Heart left ventricle (tissue), 16 donors: ENCODE measurements at places on chromosomes 11 and 22.
A peak's percentile ranks its signal among the peaks of the same experiment; 100 is the strongest.

DNA sequence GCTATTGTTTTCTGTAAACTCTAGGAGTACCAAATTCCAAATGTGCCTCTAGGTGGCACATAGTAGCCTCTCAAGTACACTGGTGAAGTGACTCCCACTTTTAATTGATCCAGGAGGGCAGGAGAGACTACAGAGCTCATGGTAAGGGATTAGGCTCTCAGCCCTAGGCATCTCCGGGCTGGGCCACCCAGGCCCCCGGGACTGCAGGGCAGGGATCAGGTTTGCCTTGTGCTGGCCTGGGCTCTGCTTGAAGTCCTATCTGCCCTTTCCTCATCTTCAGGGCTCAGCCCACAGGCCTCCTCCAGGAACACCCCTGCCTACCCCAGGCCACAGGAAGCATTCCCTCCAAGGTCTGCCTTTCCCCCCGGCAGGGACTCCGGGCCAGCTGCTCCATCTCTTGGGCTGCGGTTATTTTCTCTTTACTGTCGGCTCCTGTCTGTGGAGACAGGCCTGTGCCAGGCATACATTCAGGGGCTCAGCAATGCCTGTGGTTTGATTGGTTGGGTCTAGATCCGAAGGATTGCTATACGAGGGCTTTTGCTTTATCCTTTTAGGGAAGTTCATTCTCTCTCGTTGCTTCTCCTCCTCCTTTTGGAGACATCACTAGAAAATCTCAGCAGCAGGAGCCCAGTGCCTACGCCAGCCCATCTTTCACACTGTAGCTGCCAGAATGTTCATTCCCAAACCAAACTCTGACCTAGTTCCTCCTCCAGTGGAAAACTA, 32.8 kb downstream of the PARVA start:
- DNase-seq: no peak

GRCh38 chr11:40161854-40162410, 1297.5 kb downstream of the LRRC4C start:
- DNase-seq: peak; percentile 51

DNA sequence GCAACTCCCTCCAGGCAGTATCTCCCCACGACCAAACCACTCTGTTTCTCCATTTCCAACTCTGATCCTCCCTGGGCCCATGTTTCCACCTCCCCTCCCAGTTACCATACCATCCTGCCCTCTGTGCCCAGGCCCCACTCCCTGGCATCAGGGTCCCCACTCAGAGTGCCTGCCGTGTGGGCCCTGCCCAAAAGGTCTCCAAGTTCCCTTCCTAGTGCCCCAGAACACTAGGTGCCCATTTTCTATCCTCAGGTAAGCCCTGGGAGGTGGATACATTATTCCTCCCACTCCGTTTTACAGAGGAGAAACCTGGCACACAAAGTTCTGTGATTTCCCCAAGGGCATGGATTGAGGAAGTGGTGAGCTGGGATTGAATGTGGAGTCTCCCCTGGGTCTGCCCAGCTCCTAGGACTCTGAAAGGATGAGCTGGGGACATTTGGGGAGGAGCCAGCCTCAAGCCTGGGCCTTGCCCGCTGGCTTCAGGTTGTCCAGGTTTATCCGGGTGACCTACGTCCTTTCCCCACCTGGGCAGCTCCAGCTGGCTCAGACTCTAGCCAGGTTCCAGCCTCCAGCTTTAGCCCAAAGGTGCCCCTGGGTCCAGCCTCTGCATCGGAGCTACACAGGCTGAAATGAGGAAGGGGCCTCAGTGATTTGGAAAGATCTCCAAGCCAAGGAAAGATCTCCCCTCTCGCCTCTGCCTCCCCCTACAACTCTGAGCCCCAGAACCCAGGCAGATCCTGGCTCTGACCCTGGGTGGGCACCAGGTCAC, 2.2 kb upstream of the GSTT4 start:
- no peak for DNase-seq

- peak; percentile 56 for DNase-seq
These were observed 15.3 kb upstream of the RASL10A start for GRCh38 chr22:29330753-29331152.

DNA sequence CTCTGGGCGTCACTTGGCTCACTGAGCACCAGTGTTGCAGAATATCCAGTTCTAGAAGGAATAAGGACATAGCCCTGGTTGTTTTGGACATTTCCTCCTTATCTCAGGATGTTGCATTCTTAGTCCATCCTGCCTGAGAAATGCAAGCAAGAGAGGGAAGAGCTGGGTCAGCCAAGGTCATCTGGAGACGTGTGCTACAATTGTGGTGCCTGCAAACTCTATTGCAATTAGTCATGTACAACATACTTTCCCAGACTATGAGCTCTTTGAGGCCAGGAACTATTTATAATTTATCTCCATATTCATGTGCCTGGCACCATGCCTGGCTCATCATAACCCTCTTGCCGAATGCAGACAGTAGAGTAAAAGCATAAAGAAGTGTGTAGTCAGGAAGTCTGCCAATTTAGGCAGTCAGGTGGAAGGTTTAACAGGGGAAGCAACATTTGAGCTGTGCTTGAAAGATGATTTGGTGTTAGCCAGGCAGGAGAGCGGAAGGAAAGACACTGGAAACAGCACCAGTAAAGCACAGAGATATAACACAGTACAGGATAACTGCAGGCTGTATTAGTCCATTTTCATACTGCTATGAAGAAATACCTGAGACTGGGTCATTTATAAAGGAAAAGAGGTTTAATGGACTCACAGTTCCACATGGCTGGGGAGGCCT, 129.4 kb upstream of the PAX6 start:
- peak; percentile 33 for DNase-seq

DNA sequence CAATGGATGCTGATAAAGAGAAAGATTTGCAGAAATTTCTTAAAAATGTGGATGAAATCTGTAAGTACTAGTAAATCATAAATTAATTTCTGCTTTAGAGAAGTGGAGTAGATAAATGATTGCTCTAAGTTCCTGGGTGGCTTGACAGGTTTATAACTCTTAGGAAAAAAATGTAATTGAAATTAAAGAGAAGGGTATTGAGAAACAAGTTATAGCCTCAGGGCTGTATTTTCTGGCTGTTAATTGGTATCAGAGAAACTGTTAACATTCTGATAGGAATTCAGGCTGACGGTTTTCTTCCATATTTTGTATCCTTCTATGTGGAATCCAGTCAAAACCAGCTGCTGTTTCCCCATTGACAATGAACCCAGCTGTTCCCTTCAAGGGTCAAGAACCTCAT, 1.9 kb downstream of the TTC12 start:
- DNase-seq: no peak

GRCh38 chr11:15663777-15664218, 549.1 kb downstream of the INSC start:
- DNase-seq: no peak

DNA sequence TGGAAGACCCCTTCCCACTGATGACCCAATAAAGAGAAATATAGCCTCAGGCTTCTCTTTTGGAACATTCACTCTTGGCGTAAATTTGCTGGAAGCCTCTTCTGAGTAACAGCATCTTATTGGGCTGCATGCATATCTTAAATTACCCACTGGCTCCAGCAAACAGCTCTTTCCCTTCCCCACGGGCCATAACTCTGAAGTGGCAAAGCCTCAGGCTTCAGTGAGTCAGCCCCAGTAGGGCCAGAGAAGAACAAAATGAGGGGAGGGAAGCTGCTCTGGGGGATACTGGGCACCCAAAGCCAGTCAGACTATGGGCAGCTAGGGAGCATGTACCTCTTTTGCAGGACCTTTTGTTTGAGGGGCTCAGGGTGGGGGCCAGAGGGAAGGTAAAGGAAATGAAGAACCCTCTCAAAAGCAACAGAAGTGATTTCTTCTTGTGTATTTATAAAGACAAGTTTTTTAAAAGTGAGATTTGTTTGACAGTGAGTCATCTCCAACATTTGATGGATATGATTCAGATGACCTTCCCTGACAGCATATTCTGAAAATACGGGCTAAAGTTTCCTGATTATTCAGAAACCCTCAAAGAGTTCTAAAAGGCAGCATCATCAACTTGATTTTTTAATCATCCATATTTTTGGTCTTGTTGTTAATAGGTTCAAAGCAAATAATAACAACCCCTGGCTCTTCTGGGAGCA, 203.4 kb downstream of the KIF18A start:
- DNase-seq: no peak

DNA sequence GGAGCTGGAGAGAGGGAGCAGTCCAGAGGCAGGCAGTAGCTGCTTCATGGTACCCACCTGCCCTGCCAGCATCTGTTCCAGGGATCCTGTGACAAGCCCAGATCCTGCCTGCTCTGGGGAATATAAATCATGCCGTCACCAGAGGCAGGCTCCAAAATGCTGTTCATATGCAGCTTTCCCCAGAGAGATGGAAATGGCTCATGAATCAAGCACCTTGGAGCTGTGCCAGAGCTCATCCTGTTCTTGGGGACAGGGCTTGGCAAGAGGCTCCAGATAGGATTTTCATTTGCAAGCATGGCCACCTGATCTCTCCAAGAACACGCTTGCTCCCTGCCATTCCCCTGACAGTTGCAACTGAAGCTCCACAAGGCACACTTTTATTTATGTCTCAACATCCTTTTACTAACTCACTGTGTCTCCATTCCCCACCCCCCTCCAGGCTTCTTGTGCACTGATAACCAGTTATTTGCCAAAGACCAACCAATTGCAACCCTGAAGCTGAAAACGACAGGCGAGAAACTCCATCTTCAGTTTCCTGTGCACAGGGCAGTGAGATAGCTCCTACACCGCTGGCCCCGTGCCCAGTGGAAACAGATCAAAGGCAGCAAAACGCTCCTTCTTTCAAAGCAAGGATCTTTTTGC, 115.8 kb upstream of the PITPNB start:
- DNase-seq: peak; percentile 94

DNA sequence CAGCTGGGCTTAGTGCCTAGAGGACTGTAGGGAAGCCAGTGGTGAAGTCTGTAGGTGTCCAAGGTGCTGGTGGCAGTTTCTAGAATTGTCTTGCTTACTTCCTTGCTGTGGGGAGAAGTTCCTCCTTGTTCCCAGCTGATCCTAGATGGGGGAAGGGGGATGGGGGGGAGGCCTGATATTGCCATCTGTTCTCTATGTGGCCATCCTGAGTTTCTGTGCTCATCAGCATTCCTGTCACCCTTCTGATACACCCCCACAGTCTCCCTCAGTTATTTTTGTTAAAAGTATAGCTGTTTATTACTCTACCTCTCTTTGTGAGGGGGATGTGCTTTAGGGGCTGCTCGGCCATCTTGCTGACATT, 36.5 kb downstream of the MADD start:
- DNase-seq: no peak

- DNase-seq: peak; percentile 32
These were observed 11.0 kb upstream of the GRIK4 start for GRCh38 chr11:120500414-120501071.

DNA sequence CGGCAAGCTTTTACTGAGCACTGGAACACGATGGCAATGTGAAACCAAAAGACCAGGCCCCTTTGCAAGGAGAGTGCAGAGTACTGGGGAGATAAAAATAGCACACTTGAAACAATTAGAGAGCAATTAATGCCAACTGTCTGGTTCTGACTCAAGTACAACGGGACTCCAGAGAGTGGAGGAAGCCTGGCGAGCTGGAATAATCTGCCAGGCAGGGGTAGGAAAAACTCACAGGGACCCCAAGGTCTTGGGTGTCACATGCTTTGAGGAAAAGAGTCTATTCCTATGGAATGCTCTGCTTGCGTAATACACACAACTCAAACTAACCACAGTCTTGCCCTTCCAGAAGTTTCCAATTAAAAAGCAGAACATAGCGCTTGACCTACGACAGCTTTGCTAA, 113.0 kb upstream of the CLMP start:
- DNase-seq: peak; percentile 21

DNA sequence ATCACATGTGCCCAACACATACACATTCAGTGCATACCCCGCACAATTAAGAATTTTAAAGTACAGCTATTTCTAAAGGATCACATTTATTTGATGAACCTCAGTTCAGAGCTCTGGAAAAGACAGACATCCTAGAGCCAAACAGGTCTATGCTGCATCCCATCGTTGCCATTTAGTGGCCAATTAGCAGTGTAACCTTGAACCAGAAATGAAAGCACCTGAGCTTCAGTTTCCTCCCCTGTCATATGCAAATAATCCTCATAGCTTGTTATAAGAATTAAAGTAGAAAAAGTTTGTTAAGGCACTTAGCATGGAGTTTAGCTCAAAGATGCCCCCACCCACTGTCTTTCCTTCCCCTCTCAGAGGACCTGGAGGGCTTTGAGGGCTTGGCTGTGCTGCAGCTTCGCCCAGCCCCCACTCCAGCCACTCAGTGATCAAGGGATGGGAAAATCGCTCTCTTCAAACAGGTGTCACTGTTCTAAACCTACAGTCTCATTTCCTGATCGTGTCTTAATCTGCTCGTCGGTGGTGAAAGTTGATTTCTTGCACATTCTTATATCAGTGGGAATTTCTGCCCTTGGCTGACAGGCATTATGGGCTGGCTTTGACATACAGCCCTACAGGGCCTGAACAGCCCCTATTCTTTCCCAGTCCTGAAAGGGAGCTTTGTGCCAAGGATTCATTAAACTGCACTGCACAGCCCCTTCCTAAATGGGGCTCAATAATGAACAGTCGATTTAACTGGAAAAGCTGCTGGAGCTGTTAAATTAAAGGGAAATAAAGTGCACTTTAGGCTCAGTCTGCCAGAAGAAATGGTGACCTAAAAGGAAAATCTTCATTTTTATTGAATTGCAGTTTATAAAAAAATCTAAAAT, 23.3 kb upstream of the FAM181B start:
- DNase-seq: no peak

DNA sequence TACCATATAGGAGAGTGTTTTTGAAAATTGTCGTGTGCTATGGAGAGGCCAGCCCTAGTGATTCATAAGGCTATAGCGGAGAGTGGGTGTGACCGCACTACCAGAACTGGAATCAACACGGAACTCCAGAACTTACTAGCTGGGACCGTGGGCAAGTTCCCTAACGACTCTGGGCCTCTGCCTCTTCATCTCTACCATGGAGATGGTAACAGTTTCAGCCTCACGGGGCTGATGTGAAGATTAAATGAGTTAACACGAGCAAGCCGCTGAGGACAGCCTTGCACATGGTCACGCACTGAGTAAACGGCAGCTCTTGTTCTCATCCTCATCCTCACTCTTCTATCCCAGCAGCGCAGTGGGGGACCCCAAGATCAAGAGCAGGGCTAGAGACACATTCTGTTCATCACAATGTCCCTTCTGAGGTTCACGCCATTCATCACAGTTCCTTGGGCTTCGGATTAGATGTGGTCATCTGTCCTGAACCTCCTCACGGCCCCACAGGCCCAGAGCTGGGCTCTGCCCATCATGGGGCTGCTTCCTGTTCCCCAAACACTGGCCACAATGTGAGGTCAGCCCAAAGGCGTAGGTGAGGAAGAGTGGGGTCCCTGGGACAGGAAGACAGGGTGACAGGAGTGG, 47.2 kb upstream of the CD5 start:
- no peak for DNase-seq

GRCh38 chr11:87368858-87369480, 331.2 kb downstream of the TMEM135 start:
- DNase-seq: no peak
